GM12878 (cell line): ENCODE measurements at places on chromosomes 2 and 18.

DNA sequence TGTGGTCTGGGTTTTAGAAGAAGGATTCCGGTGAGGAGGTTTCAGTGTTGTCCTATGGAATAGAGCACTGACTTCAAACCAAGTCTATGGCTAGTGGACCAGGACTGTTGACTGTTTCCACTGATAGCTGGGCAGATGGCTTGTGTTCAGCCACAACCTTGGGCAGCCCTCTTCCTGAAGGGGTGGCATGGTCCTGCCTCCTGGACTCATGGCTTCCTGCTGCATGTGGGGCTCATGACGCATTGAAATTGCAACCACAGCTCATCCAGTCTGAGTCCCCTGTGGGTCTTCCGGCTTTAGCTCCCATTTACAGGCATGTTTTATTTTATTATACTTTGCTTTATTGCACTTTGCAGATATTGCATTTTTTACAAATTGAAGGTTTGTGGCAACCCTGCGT, 105.0 kb downstream of the B3GNT2 start:
- no peak for DNase-seq

GRCh38 chr18:3153107-3153704, 66.6 kb downstream of the MYOM1 start:
- DNase-seq: peak; percentile 80

GRCh38 chr2:7825591-7826312, 856.1 kb upstream of the ID2 start:
- peak; percentile 78 for DNase-seq

DNA sequence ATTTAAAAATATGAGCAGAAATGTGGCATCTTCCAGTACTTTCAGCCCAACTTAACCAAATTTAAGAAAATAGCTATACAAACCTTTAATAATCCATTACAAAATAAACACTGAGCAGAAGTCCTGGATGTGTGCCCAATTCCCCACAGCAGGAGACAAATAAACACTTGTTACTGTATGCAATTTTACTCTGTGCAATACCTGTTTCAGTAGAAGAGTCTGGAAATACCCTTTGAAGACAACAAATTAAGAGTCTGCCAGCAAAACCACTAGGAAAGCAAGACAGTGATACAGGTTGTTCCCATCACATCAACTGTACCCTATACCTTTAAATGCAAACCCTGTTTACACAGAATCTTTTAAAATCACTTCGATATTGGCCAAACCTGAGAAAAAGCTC, 41.4 kb upstream of the RNU4ATAC start:
- DNase-seq: peak; percentile 12

- no peak for DNase-seq
These were observed 294.9 kb upstream of the SYT4 start for GRCh38 chr18:43572163-43572562.

- DNase-seq: peak; percentile 17
These were observed 41.2 kb downstream of the RALBP1 start for GRCh38 chr18:9516437-9517064.

DNA sequence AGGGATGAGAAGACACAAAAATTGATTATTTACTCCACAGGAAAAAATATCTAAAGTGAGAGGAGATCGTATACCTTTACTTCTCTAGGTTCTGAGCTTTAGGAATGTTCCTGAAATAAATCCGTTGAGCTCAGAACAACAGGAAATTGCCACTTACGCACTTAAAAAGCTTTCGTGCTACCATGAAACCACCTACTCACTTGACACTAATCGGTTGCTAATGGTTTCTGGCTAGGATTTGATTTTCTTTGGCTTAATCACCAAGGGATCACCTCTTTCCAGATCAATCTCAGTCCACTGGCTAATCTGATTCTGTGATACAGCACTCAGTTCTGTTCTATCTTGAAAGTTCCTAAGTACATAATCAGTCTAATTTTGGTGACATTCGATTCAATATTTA, 419.6 kb downstream of the DLGAP1 start:
- DNase-seq: no peak
